Activated CD4-positive, alpha-beta T cell treated with anti-CD3 and anti-CD28 coated beads, Interleukin-2, amount 10 ng/mL, durations not matched to agents 7 days and 5 days (primary cell): ENCODE measurements at places on chromosomes 3 and 15.

DNA sequence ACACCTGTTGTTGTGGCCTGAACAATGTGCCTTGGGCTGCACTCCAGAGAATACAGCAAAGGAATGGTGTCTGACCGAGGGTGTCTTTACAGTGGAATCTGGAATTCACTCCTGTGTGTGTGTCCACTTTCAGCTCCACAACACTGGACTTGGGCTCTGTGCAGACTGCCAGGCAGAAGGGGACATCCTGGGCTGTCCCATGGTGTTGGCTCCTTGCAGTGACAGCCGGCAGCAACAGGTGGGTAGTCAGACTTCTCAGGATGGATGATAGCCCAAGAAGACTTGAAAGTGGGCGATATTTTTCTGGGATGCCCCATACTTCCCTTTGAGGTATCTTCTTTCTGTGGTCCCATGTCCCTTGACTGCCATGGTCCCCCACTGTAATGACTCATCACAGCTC lies 45.0 kb downstream of the DPH3 start:
- DNase-seq, result no peak

GRCh38 chr3:111870620-111871019 lies 11.6 kb downstream of the PHLDB2 start:
- DNase-seq, result no peak

DNA sequence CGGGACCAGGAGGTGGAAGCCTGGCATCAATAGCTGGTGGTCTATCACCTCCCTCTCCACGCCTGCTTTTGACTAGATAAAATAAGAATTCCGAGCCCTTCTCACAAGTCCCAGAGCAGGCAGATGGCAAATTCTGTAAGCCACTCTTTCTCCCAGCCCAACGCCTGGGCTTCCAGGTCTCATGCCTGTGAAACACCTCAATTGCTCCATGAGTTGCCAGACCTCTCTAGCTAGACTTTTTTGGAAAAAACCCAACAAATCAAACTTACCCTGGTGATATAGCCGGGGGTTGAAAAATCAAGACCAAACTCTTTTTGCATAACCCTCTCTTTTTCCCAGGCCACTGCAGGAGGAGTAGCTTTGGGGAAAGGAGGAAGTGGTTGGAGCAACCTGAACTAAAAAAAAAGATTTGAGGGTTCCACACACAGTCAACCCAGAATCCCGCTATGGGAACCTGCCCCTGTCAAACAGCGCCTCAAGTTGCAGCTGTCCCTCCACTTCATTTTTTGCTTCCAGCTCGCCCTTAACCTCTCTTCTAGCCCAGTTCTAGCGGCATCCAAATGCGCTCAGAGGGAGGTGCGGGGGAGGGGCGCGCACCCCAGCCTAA lies 7.0 kb downstream of the BHLHE40 start:
- no peak for DNase-seq

DNA sequence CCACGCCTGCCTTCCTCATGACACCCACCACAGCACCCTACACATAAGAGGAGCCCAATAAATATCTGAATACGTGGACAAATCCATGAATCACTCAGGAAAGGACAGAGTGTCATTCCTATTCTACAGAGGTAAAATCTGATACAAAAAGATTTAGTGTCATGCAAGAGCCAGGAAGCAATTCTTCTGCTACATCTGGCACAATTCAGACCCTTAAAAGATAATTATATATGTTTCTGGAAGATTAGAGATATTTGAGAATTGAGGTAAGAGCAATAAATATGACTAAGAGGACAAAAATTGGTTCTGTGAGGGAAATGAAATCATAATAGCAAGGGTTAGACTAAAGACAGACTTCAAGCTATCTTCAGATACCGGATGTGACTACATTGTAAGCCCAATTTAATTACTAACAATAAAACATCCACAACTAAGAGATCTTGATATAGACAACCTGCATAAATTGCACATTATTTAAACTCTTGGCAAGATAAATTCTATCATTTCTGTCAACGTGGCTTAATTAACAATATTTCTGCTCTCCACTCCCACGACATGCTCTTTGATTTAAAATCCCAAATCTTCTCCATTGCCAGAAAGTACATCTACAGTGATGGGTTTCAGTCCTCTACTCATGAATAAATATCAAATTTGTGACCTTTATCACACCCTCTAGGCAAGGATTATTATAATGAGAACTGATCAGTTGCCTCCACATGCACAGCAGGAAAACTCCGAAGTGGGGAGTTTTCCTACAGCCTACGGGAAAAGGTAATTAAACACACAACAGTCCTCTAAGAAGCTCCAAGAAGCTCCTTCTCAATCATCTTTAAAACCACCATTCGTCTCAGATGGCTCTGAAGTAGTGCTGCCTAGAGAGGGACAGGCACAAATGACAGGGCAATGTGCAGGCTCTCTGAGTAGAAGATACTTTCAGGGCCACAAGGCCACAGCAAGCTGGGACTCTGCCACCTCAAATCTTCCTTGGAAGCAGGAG lies 32.6 kb downstream of the MB21D2 start:
- DNase-seq, result no peak

GRCh38 chr3:33901862-33902563 lies 103.6 kb downstream of the PDCD6IP start:
- no peak for DNase-seq

DNA sequence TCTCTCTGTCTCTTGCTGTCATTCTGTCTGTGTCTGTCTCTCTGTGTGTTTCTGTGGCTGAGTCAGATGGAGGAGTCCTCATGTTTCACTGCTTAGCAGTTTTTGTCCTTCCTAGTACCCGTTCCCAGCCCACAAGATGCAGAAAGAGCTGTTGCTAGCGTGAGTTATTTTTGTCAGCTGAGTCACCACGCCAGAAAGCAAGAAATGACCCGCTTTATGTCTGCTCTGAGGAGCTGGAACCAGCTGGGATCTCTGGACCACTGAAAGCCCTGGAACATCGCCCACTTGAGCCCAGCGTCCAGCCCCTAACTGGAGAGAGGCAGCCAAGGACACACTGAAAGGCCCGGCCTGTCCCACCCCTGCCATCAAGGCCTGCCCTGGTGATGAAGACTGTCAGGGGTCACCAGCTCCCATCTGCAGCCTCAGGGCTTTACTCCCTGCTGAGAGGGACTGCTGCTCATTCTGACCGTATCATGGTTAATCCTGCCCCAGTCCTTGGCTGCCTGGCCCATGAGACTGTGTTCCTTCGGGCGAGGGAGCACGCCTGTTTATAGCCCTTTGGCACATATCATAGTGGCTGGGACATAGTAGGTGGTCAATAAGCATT lies 101.7 kb upstream of the TPM1 start:
- DNase-seq, result no peak

DNA sequence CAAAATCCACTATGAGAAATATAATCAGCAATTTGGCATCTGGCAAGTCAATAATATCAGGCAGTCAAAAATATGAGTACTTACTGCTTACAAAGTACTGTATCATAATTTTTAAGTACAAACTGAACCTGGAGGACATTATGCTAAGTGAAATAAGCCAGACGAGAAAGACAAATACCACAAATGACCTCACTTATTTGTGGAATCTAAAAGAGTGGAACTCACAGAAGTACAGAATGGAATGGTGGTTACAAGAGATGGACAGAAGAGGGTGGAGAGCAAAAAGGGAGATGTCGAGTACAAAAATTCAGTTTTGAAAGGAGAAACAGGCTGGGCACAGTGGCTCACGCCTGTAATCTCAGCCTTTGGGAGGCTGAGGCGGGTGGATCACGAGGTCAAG lies 12.4 kb downstream of the PCYT1A start:
- DNase-seq, result no peak

GRCh38 chr15:41507820-41508290 lies 5.8 kb downstream of the LTK start:
- DNase-seq, result no peak

DNA sequence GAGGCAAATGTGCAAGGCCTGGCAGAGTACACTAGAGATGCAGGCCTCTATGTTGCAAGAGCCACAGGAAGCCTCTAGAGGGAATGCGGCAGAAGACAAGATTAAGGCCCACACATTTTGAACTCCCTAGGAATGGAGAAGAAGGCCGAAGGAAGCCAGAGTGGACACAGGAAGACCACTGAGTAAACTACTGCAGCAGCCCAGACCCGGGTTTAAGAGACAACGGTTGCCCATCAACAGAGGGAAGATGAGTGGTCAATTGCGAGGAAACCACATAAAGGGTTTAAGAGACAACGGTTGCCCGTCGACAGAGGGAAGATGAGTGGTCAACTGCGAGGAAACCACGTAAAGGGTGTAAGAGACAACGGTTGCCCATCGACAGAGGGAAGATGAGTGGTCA lies 14.6 kb downstream of the CHSY1 start:
- DNase-seq, result no peak

DNA sequence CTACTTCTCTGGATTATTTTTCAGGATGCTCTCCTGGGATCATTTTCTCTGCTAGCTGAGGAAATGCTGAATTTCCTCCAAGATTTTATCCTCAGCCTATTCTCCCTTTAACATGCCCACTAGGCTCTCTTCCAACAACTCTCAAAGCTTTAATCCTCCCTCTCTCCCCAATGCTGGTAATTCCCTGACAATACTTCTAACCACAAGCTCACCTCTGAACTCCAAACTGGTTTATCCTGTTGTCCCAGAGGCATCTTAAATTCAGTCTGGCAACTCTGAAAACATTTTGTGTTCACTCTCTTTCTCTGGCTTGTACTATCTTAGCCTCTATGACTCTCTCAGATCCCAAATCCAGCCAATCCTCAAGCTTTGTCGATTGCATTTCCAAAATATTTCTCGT lies 490.3 kb downstream of the MECOM start:
- no peak for DNase-seq

DNA sequence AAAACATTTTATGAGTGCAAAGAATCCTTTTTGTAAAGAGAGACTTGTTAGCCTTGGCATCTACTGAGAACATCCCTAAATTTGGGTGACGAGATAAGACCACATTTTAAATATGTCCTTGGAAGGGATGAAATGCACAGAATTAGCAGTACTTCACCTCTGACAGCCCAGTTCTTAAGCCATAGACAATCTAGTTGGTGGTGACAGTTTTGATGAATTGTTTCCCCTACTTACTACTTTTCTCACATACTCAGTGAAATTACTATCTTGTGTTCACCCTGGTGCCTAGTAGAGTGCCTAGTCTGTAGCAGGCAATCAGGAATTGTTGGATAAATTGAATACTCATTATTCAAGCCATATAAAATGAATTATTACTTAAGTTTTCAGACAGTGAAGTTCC lies 3.4 kb downstream of the SCAANT1 start:
- no peak for DNase-seq

GRCh38 chr3:86978111-86978551 lies 12.8 kb downstream of the VGLL3 start:
- DNase-seq, result no peak

GRCh38 chr3:115146032-115146417 lies 1.1 kb downstream of the ZBTB20 start:
- peak; percentile 60 for DNase-seq

GRCh38 chr3:99872923-99873254 lies 55.2 kb downstream of the CMSS1 start:
- DNase-seq, result peak; percentile 31

DNA sequence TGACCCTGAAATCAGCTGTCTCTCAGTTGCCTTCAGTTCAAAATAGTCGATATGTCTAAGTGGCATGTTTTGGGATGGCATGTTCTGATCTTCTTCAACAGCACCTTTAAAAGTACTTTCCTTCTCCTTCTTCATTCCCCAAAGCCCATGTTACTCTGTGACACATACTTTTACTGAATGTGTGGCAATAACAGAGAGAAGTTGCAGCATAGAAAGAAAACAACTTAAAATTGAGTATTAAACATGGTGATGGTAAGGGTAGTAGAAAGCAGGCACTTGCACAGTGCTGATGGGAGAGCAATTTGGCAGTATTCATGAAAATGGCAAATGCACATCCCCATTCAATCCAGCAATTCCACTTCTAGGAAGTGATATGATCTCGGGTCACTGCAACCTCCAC lies 12.3 kb upstream of the ULK4 start:
- no peak for DNase-seq

DNA sequence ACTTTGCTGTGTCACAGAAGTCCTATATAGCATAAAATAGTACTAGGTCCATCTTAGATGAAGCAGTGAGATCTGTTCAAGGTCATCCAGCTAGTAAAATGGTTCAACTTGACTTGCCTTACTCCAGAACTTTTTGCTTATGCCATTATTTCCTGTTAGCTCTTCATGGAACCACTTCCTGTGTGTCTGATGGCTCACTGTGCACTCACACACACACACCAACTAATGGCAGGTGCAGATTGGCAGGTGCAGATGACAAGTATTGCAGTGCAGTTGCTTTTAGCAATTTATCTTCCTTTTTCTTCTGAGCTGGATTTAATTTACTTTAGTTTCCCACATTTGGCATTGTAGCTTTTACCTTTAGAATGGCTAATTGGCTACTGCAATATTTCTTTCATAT lies 29.8 kb downstream of the GOLGA8S start:
- DNase-seq, result no peak

DNA sequence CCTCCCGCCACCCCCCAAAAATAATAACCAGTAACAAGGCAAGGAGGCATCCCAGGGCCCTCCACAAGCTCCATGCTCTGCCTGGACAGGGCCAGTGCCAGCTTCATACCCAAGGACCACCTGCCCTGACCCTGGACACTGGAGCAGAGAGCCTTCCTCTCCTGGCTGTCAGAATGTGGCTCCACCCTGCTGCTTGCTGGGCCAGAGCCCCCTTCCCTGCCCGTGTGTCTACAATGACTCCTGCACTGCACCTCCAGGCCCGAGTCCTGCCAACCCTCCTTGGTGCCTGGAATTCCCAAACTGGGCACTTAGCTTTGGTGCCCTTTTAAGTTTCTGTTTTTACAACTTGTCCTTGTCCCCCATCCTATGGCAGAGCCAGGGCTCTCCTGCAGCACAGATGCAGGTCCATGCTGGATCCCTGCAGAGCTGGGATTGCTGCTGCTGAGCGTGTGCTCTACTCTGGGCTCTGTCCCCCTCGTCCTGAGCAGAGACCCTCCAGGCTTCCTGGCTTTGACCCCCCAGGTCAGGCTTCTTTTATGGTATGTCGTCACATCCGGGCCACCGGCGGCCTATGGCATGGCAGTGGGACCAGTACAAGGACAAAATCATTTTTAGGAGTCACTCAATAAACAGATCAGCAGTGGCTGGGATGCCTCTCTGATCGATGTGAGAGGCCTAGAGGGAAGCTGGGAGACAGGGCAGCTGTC lies 11.4 kb upstream of the SNRPA1 start:
- DNase-seq, result no peak

DNA sequence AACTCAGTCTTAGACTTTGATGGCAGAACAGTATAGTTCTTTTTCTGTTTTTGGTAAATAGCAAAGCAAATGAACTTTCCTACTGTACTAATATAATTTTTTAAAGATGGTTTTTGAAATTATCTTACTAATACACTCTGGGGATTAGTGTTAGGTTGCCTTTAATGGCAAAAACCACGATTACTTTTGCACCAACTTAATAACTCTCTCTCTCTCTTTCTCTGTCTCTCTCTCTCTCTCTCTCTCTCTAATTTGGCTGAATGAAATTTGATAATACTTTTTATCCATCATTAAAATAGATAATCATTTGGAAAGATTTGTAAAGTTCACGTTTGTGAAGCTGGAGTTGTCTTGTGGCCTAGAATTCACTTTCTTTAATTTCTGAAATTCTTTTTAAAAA lies 257.8 kb downstream of the LPP start:
- no peak for DNase-seq

- DNase-seq, result no peak
Measured at GRCh38 chr3:39806820-39807219, 2.6 kb upstream of the MYRIP start.
